ENCODE measurements at places on chromosomes 13 and 19. TPM values are rescaled to one million over a fixed set of nuclear protein-coding genes. Genes with fewer than 3 reads are reported as not detected.

- H3K4me1 ChIP-seq, result no peaks in the 10 kb centered on the region
- no peaks in the 10 kb centered on the region for H3K36me3 ChIP-seq
- no peak overlapping the region for H3K27ac ChIP-seq
- no peaks in the 10 kb centered on the region for H3K27me3 ChIP-seq
- no peak overlapping the region for H3K4me3 ChIP-seq
These were observed 36.7 kb upstream of the PEG3 start for GRCh38 chr19:56877069-56877715.

ETFB gene
- total RNA-seq, result 115 TPM

DNA sequence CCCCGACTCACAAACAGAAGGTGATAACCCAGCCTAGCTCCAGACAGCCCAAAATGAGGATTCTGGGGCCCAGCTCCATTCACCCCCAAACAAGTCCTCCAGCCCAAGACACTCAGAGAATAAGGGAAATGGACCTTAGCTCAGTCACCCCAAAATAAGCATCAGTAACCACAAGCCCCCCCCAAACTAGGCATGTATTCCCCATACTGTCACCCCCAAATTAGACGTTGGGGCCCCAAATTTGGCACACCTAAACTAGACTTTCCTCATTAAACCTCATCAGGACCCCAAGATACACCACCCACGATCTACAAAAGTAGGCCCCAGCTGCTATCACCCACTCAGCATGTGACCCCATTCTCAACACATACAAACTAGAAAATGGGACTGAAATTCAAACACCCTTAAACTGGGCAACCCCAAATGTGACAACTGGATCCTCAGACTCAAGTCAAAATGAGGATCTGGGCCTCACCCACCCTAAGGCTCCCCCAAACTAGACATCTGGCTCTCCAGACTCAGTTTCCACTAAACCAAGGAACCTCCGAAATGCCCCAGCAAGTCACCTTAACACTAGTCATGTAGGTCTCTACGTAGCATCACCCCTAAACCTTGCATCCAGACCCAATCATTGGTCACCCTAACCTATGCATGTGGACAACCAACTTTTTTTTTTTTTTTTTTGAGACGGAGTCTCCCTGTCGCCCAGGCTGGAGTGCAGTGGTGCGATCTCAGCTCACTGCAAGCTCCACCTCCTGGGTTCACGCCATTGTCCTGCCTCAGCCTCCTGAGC lies 13.4 kb upstream of the ERFL start:
- H3K4me1 ChIP-seq, result peaks cover 18% of the 10 kb centered on the region
- H3K36me3 ChIP-seq, result no peaks in the 10 kb centered on the region
- no peak overlapping the region for H3K4me3 ChIP-seq

GRCh38 chr13:42420304-42420703 lies 148.4 kb downstream of the AKAP11 start:
- no peaks in the 10 kb centered on the region for H3K27me3 ChIP-seq
- H3K4me1 ChIP-seq, result no peaks in the 10 kb centered on the region
- no peak for DNase-seq
- no peak overlapping the region for H3K4me3 ChIP-seq

ZNF285 gene
- total RNA-seq, result 4.8 TPM

GRCh38 chr19:35143231-35143715 lies at the start of gene FXYD7:
FXYD7 (plus strand) TSS chr19:35143255; CDS start chr19:35143334, 79 bp downstream.
- peak within 1 kb of the TSS; percentile 11 for H3K27ac ChIP-seq
- H3K4me1 ChIP-seq, result peaks cover 23% of the 10 kb centered on the region
- no peak for DNase-seq
- no peaks in the 10 kb centered on the region for H3K36me3 ChIP-seq
- H3K4me3 ChIP-seq, result peak within 1 kb of the TSS; percentile 33

DNA sequence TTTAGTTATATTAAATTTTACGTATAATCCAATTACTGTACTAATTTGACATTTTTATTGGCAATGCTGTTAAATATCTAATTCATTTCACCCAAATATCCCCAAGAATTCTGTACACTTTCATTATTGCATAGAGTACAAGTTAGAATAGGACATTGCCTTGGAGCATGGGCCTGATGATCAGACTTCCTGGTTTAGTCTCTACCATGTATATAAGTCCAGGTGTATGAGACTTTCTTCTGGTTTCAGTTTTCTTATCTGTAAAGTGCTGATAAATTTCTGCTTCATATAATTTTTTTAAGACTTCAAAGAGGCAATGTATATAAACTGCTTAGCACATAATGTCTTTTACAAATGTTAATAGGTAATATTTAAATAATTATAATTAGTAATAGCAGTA lies 179.4 kb downstream of the KLF12 start:
- H3K4me1 ChIP-seq, result peaks cover 13% of the 10 kb centered on the region
- H3K4me3 ChIP-seq, result no peak overlapping the region
- no peaks in the 10 kb centered on the region for H3K27me3 ChIP-seq

GNG7 gene
- 18.8 TPM for total RNA-seq

FBXO17 gene
- total RNA-seq, result 29.7 TPM

DNA sequence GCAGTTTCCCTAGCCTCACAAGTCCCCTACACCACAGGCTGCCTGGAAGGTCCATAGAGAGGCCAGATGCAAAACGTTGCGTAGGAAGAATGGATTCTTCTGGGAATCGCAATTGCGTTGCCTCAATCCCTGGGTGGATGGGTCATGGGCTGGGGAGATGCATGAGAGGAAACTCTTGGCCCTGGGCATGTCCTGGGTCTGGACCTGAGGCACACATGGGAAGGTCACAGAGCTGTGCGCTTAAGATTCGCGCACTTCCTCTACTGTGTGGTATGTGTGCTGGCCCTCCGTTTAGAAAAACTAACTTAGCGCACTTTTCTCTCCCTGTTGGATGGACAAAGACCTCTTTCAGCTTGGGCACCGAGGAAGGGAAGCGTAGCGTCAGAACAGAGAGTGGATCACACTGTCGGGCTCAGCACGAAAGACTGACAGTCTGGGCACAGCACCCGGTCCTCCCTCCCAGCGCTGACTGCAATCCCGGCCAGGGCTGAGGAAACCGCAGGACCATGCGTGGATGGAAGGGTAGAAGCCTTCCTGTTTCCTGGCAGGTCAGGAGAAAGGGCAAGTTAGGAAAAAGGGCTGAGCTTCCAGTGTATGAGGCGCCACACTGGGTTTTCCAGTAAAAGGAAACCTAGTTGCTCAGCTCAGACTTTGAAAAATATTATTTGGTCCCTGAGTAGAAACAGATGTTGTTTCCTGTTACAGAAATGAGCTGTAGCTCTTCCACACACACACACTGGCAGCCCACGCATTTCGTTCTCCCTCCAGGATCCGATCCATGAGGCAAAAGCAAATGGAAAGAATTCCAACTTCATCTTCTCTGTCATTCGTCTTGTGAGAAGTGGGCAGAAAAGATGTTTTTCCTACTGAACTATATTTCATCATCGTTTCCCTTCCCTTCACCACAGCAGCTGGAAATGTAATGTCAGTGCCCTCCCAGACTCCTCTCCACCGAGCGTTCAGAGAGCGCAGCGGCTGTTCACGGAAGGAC lies 86.0 kb downstream of the ING1 start:
- DNase-seq, result no peak
- H3K27ac ChIP-seq, result peak overlapping the region; percentile 58
- peak overlapping the region; percentile 41 for H3K4me3 ChIP-seq
- peaks cover 21% of the 10 kb centered on the region for H3K4me1 ChIP-seq
- no peaks in the 10 kb centered on the region for H3K36me3 ChIP-seq

- no peak overlapping the region for H3K27ac ChIP-seq
- H3K27me3 ChIP-seq, result no peaks in the 10 kb centered on the region
- H3K4me1 ChIP-seq, result no peaks in the 10 kb centered on the region
- H3K36me3 ChIP-seq, result no peaks in the 10 kb centered on the region
These were observed 30.3 kb downstream of the TDRD3 start for GRCh38 chr13:60427285-60427684.

DNA sequence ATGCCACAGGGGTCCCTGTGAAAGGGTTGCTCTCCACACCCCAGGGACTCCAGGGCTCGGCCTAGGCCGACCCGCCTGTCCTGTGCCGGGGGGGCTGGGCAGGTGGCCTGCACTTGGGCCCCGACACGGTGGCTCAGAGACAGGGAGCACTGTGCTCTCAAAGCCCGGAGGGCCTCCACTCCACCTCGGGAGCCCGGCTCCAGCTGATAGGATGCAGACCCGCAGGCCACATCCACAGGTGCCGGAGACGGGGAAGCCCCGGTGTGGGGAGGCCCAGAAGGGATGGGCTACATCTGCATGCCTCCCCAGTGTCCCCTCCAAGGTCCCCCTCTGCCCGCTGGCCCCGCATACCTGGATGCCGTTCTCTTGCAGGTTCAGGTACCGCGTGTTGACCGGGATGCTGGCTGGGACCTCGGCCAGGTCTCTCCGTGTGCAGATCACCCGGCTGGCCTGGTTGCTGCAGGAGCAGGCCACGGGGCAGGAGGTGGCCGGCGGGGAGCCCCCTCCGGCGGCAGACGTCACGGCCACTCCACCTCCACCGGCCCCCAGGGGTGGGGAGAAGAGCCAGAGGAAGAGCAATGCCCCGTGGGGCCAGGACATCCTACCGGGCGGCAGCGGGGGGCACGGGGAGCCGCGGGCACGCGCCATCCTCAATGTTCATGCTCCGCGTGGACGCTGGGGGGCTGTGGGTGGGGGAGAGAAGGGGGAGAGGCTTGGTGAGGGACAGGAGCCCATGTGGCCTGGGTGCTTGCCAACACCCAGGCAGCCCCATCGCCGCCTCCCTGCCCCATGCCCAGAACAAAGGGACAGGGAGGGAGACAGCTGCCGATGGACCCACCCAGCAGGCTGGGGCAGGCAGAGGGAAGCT lies 19.8 kb downstream of the LRRC4B start:
- H3K27me3 ChIP-seq, result no peaks in the 10 kb centered on the region
- H3K4me1 ChIP-seq, result peaks cover 15% of the 10 kb centered on the region
- no peak for DNase-seq
- H3K36me3 ChIP-seq, result no peaks in the 10 kb centered on the region

GRCh38 chr13:41694545-41695301 lies 237.4 kb downstream of the RGCC start:
- no peak for DNase-seq
- H3K4me3 ChIP-seq, result no peak overlapping the region
- H3K27me3 ChIP-seq, result no peaks in the 10 kb centered on the region
- peaks cover 15% of the 10 kb centered on the region for H3K4me1 ChIP-seq

DNA sequence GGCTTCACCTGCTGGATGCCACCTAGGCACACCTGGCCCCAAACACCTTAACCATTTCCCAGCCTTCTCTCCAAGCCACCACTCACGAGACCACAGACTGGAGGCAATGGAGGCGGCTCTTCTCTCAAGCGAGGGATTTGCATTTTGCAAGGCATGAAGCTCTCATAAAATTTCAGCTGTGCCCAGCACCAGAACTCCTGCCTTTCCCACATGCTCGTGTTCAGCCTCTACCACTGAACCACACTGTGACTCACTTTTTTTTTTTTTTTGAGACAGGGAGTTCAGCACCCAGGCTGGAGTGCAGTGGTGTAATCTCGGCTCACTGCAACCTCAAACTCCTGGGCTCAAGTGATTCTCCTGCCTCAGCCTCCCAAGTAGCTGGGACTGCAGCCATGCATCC lies 10.6 kb downstream of the NANOS3 start:
- H3K27me3 ChIP-seq, result no peaks in the 10 kb centered on the region
- H3K27ac ChIP-seq, result no peak overlapping the region
- H3K4me1 ChIP-seq, result no peaks in the 10 kb centered on the region

GRCh38 chr19:19531951-19532805 lies 3.5 kb downstream of the YJEFN3 start:
- peaks cover 31% of the 10 kb centered on the region for H3K4me1 ChIP-seq
- H3K36me3 ChIP-seq, result peaks cover 12% of the 10 kb centered on the region
- H3K27me3 ChIP-seq, result no peaks in the 10 kb centered on the region
- no peak overlapping the region for H3K4me3 ChIP-seq

ZNF582 gene
- 4.6 TPM for total RNA-seq

DNA sequence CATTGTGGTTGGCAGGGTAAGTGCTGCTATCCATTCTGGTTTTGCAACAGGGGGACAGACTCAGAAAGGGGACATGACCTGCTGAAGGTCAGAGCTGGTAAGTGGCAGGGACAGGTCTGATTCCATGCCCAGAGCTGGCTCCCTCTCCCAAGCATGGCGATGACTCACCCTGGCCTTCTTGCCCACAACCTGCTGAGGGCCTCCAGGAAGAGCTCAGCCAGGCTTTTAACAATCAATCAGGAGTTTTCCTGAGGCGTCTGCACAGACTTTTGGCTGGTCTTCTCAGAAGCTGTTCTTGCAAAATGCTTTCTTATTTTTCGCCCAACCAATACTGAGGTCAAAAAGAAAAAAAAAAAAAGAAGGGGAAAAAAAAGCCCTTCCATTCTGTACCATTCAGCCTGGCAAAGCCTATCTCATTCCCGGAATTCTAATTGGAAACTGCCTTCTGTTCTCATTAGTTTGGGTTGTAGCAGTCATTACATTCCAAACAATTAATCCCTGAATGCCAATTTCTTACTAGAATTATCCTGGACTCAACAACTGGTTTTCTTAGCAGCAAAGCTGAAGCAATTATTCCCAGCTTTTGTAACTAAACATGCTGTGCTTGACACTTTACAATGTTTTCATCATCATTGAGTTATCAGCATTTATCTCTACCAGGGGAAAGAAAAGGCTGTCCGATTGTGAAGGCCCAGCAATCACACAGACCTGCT lies 17.7 kb downstream of the SIAH3 start:
- no peak for DNase-seq
- H3K36me3 ChIP-seq, result no peaks in the 10 kb centered on the region
- peaks cover 35% of the 10 kb centered on the region for H3K4me1 ChIP-seq

DNA sequence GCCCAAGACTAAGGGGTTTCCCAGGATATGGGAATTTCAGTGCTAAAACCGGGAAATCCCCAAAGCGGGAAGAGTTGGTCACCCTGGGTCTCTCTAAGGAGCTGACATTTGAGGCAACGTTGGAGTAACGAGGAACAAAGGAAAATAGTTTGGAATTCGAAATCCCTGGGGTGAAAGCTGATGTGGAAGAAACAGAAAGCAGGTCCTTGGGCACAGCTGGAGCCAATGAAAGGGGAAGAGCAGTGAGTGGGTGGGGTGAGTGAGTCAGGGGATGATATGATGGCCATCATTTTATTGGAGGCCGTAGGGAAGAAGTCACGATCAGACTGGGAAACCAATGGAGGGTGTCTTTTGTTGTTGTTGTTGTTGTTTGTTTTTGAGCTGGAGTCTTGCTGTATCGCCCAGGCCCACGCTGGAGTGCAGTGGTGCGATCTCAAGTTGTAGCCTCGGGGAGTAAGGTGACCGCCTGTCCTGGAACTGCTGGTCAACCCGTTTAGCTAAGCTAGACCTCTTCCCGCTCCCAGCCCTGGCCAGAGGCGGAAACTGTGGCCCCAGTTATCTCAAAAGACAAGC lies 3.4 kb upstream of the RFX2 start:
- no peaks in the 10 kb centered on the region for H3K36me3 ChIP-seq
- H3K4me3 ChIP-seq, result no peak overlapping the region
- DNase-seq, result no peak
- H3K27me3 ChIP-seq, result no peaks in the 10 kb centered on the region
- H3K4me1 ChIP-seq, result peaks cover 9% of the 10 kb centered on the region

GRCh38 chr13:85806553-85807175 lies 7.4 kb upstream of the SLITRK6 start:
- H3K27ac ChIP-seq, result no peak overlapping the region
- no peak overlapping the region for H3K4me3 ChIP-seq
- no peak for DNase-seq
- H3K36me3 ChIP-seq, result no peaks in the 10 kb centered on the region
